T-helper 2 cell (primary cell): ENCODE measurements at places on chromosomes 2 and 18.

- DNase-seq, result no peak
These were observed 32.3 kb downstream of the MROH2A start for GRCh38 chr2:233810385-233810784.

DNA sequence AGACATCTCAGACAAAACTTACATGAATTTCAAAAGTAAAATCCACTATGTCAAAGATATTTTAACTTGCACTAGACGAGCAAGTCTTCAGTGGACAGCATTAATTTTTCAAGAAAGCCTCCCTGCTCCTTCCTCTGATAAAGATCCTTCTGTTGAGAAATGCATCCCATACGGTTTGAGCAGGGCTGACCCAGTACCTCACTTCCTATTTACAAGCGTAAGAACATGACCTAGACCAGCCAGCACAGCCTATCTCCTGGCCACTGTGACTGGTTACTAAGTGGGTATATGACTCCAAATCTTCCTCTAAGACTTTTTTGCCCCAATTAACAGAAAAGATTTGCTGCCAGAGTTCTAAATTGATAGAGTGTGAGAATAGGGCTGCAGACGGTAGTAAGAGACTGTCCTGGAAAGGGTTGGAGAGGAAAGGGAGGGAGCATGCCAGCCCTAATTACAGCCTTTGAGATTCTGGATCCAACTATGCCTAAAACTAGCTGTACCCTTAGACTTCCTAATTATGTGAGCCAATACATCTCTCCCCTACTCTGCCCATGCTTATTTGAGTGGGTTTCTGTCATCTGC is 108.4 kb downstream of the PRELID3A start:
- no peak for DNase-seq

- DNase-seq, result no peak
These were observed 949 bp downstream of the MYOM1 start for GRCh38 chr18:3218819-3219218.

GRCh38 chr2:68734176-68734575 is 435 bp upstream of the ARHGAP25 start:
- no peak for DNase-seq

DNA sequence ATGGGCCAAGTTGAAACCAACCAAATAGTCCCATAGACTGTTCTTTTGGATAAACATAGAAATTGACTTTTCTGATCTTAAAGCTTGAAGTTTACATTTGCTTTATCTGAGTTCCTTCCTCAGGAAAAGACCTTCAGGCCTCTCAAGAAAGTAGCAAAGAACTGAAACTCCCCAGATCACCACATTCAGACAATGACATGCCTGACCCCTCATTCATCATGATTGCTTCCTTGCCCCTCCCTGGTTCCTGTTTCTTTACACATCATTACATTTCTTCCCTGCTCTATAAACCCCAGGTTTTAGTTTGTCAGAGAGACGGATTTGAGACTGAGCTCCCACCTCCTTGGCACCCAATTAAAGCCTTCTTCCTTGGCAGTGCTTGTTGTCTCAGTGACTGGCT is 83.6 kb upstream of the ST3GAL5 start:
- DNase-seq, result no peak

GRCh38 chr2:201790291-201790690 is 9.6 kb upstream of the ALS2 start:
- DNase-seq, result no peak

DNA sequence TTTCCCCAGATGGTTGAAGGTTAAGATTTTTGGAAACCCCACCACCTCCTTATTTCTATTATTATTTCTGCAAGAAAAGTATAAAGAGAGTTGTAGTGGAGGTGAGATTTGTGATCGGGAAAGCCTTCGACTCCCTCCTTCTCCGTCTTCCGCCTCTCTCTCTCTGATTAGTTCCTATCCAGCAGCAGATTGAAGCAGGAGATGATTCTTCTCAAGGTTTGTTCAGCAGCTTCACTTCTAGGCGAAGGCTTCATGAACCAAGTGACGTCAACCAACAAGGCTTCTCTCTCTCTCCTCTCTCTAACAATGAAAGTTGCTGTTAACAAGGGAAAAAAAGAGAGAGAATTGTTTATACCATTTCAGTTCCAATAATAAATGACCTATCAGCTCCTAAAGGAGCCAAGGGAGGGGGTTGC is at the start of gene BAZ2B:
BAZ2B (minus strand) TSS at position 263 of the 416 bp plus-strand sequence. CDS start 137,829 bp downstream, outside the sequence.
- peak; percentile 18 for DNase-seq

DNA sequence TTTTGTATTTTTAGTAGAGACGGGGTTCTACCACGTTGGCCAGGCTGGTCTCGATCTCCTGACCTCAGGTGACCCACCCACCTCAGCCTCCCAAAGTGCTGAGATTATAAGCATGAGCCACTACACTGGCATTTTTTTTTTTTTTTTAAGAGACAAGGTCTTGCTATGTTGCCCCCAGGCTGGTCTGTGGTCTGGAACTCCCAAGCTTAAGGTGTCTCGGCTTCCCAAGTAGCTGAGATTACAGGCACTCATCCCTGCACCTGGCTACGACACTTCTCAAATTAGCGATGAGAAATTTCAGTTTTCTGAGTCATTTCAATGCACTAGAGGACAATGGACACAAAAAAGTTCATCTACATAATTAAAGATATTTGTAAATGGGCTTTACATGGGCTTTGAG is 36.6 kb upstream of the TCF7L1 start:
- no peak for DNase-seq

DNA sequence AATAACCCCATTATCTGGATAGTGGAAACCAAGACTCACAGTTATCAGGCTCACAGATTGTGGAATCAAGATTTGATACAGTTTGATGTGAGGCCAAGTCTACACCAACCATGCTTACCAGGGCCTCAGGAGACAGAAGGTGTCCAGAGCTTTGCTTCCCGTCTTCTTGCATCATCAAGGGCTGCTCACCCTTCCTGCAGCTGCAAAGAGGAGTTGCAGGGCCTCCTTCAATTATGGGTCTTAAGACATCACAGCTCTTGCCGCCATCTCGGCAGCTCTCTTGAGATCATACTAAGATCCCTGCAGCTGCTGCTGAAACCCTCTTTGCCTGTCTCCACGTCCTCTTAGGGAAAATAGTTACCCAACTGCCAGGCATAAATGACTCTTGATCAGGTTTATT is 176.0 kb downstream of the MGAT5 start:
- DNase-seq, result no peak
